CD4-positive, alpha-beta T cell treated with Interleukin-1 beta for 1 hour (primary cell): ENCODE measurements at places on chromosomes 12 and 14.

DNA sequence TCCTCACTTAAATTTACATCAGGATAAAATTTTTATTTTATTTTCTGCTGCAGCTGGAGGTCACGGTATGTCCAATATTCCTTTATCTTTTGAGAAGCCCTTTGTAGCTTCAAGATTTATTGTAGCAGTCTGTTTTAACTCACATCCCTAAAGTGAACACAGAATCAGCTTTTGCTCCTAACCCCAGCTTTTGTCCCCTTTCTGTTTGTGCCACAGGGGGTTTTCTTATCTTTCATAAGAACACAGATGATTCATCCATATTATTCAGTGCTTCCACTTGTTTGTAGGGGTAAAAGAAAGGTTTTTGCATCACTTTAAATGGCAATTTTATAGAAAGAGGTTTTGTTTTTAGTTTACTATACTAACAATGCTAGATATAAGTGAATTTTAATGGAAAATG is 21.8 kb upstream of the PIK3C2G start:
- DNase-seq = no peak

GRCh38 chr12:5688226-5688625 is 256.3 kb downstream of the NTF3 start:
- DNase-seq = no peak

- DNase-seq = no peak
Measured at GRCh38 chr12:120470150-120470784, 719 bp upstream of the SRSF9 start.

GRCh38 chr12:46282829-46283228 is 14.0 kb upstream of the SLC38A1 start:
- DNase-seq = no peak

DNA sequence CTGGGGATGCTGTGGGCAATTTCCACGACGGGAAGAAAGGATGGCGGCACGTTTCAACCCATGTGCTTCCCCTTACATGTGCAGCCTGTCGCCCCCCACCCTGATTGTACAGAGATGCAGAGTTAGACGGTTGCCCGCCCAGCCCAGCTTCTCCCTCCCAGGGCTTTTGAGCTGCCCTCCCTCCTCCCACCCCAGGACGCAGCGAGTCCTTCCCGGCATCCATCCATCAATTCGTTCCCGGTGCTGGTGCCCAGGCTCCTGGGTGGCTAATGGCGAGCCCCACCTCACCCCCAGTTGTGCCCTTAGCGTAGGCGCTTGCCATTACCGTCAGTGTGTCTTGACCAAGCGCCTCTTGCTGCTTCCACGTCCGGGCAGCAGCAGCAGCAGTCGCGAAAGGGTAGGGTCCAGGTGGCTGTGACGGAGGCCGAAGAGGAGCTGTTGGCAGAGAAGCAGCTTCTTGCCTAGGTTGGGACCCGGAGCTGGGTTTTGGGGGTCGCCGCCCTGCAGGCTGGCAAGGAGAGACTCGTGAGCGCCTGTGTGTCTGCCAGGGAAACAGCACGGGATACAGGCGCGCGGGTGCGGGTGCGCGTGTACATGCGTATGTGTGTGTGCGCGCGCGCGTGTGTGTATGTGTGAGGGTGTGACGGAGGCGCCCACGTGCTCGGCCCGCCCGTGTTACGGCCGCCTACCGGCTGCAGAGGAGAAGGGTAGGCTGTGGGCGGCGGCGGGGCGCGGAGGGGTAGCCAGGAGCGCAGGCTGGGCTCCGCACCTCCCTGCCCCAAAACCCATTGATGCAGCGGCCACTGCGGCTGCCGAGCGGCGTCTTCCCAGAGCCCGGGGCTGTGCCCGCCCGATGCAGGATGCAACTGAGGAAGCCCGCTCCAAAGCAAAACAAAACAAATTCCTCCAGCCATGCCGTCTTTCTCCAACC is at the start of gene SLC6A15:
TSS of gene SLC6A15 (minus strand) at position 602 of the 931 bp plus-strand sequence. CDS start 20,679 bp downstream, outside the sequence.
- DNase-seq = no peak

DNA sequence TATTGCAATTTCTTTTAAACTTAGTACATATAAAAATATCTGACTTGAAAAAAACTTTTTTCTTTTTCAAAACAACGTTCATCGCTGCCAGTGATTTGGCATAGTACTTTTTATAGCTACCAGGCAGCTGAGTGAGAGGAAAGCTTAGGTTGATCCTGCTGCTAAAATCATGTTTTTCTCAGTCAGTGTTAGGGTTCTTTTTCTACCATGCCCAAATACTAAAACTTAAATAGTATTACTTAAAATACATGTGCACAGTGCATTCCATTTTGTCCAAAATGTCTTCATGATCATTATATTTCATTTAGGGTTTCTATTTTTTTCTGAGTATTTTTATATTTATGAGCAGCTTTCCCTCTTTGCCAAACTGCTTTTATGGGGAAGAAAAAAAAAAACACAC is 123.8 kb downstream of the PDZRN4 start:
- DNase-seq = no peak

DNA sequence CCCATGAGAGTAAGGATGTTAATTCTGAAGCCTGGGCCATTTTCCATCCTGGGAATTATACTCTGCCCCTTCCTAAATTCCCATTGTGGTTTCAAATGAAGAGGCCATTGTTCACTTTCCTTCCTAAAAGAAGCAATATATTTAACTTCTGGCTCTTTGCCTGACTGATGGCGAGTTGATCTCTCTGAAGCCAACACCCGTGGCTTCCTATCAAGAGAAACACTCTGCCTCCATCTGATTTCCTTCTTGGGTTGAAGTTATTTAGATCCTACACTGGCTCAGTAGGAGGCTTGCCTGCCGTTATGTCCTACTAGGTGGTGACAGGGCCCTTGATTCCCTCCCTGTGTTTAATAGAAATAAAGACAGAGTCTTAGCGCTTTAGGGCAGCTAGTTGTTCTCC is 97.4 kb downstream of the PRKCH start:
- no peak for DNase-seq

DNA sequence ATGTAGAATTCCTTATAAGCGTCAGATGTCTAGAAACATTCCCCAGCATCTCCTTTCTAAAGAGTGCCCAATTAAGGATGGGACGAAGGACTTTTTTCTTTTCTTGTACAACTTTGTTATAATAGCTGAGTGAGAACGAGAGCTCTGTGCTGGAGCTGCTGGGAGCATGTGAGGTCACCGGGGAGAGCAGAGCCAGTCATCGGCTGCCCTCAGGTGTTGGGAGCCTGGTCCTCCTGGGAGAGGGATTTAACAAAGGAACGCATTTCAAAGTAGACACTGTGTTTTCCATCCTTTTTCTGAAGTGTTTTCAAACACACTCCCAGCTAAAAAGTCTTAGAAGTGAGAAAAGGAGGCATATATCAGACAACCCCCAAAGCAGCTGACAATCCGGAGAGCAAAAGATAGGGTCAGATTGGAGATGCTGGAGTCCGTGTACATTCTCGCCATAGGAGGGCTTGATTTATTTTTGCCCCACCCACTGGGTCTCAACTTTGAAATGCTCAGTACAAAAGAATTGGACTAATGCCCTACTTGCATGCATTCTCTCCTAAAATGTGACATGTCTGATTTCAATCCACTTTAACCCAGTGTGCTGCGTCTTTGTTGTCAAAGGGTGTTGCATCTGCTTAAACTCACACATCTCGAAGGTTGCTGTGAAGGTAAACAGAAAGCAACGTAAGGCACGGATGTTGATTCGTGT is 50.8 kb upstream of the PIWIL1 start:
- DNase-seq = no peak

GRCh38 chr14:20757965-20758364 is 10.2 kb upstream of the EDDM3B start:
- peak; percentile 47 for DNase-seq

DNA sequence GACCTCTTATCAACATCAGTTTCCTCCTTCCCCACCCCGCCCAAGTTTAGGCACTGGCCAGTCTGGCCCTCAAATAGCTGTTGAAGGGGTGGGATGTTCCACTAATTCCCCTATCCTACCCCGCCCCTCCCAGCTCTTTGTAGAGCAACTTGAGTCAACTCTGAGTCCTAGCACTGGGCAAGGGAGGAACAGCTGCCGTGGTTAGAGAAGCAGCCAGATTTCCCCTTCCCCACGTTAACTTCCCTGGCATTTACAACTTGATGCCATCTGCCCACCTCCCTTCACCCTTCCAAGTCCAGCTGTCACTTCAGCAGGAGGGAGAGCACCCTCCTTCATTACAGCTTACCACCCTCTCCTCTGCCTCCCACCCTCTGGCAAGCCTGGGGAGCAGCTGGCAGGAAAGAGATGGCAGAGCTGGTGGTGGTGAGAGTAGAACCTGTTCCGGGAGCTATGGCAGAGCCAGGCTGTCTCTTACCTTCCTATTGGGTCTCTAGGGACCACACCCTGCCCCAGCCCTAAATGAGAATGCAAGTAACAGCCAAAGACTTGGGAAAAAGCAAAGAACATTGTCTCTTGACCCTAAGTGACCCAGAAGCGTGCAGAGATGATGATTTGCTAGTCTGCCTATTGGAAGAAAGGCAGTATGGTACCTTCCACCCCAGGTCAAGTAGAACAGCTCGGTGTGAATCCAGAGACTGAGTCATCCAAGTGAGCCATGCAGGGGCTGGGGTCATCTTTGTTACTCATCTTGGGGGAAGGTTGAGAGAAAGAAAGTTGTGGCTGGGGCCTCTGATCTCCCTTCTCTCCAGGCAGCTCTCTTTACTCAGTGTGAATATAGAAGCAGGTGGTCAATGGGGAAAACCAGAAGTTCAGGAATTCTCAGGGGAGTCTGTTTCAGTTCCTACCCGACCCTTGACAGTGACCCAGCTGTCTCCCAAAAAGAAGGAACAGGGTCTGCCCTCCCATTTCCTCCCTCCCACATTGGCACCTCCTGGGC is 1.5 kb downstream of the BLOC1S1 start:
- DNase-seq = no peak

DNA sequence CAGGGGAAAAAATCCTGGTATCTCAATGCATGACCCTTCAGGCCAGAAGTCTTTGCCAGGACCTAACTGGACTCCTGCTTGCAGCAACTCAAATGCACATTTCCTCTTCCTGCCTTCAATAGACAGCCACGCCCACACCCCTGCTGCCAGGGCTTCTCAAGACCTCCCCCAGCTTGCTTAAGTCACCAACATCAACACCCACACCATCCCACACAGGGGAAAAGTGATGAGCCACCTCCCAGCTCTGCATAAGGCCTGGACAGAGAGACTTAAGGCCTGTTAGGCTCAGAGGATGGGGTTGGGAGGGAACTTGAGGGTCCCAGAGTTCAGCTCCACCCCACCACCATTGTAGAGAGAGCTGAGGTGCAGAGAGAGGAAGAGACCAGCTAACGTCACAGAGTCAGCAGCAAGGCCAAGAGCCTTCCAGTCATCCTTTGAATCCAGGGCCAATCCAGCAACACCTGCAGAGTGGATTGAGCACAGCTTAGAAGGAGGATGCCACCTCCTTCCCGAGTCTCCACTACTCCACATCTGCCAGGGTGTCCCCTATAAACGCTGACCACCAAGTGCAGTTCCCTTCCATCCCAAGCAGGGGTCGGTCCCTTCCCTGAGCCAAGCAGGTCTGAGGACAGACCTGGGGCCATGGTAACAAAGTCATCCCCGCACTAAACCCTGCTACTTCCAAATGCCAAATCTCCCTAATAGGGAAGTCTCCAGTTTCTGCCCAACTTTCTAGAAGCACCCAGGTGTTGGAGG is 50.0 kb downstream of the KDM2B start:
- DNase-seq = peak; percentile 79

DNA sequence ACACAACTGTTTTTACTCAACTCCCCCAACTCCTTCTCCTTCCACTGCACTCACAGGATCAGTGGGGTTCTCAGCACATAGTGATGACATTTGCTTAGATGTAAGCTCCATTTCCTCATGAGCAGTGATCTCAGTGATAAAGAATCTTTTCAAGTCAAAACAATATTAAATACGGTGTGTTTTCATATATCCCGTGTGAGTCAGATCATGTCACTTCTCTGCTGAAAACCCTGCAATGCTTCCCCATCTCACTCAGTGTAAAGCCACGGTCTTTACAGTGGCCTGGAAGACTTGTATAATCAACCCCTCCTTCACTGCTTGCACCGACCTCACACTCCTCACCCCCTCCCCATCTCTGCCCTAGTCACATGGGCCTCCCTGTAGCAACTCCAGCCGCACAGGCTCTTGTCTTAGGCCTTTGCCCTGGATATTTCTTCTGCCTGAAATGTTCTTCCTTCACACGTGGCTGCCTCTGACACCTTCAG is 149.7 kb upstream of the ARHGAP5 start:
- no peak for DNase-seq

GRCh38 chr12:52245259-52245961 is 12.4 kb downstream of the KRT7 start:
- no peak for DNase-seq

GRCh38 chr12:113844495-113845210 is 121.5 kb downstream of the RBM19 start:
- no peak for DNase-seq

GRCh38 chr14:79580906-79581305 is 630.4 kb downstream of the DIO2 start:
- DNase-seq = no peak

DNA sequence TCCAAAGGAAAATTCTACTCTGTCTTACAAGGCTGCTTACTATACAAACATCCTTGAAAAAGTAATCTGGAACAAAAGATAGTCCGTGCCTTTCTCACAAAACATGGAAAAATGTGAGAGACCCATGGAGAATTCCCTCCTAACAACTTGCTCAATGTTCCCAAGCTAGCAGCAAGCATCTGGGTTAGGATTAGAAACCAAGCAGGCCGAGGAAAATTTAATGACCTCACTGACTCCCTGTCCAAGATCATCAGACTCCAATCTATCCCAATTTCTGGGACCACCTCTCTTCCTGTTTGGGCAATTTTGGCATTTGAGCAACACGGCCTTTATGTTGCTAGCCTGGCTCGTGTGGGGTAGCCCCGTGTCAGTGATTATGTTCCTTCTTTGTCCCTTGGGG is 18.1 kb upstream of the GSG1 start:
- no peak for DNase-seq

GRCh38 chr14:64826845-64827244 is 52.9 kb downstream of the SPTB start:
- DNase-seq = no peak

DNA sequence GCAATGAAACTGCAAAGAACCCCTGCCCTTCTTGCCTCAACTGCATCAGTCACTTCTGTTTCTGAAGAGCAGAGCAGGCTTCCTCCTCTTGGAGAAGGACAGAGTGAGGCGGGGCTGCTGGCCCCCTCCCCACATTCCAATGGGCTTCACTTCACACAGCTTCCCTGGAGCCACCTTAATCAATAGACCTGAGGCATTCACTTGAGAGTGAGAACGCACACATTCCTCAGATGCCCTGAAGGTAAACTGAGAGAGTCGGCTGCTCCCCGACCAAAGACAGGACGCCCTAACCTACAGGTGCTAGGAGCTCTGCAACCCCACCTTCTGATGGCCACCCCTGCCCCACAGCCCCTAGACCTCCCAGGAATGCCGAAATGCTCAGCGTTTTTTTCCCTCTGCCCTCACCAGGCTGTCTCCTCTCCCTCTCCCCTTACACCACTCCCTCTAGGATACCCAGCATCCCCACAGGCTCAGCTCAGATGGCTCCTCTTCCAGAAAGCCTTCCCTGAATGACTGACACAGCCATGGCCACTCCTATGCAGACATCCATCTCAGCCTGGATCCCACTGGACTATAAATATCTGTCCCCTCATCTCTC is 31.1 kb downstream of the SYNE3 start:
- DNase-seq = no peak

- no peak for DNase-seq
Measured at GRCh38 chr12:6896846-6897435, 7.7 kb upstream of the LRRC23 start.

- no peak for DNase-seq
Measured at GRCh38 chr12:6124411-6125309, at the start of gene VWF. TSS of gene VWF (minus strand) at chr12:6124670. CDS start at chr12:6123196, 1,474 bp downstream.
